ENCODE measurements at places on chromosomes 5 and 9.

GRCh38 chr5:7983433-7983832 is 114.5 kb downstream of the MTRR start:
- no peaks in the 10 kb centered on the region for H3K36me3 ChIP-seq
- H3K27ac ChIP-seq = no peak overlapping the region
- no peak for DNase-seq
- H3K4me3 ChIP-seq = no peak overlapping the region
- no peaks in the 10 kb centered on the region for H3K27me3 ChIP-seq

- no peaks in the 10 kb centered on the region for H3K36me3 ChIP-seq
- no peaks in the 10 kb centered on the region for H3K27me3 ChIP-seq
- no peak overlapping the region for H3K4me3 ChIP-seq
These were observed 2225.9 kb upstream of the C9orf72 start for GRCh38 chr9:29799227-29799626.

GRCh38 chr9:129777769-129778130 is 24.9 kb upstream of the PTGES start:
- H3K36me3 ChIP-seq = no peaks in the 10 kb centered on the region
- peak; percentile 19 for DNase-seq
- H3K4me1 ChIP-seq = peaks cover 9% of the 10 kb centered on the region
- H3K27me3 ChIP-seq = peaks cover 7% of the 10 kb centered on the region
- H3K27ac ChIP-seq = no peak overlapping the region

GRCh38 chr5:1478271-1479035 is 33.2 kb upstream of the SLC6A3 start:
- no peaks in the 10 kb centered on the region for H3K27me3 ChIP-seq
- no peaks in the 10 kb centered on the region for H3K4me1 ChIP-seq
- no peak for DNase-seq
- H3K4me3 ChIP-seq = no peak overlapping the region
- peaks cover 86% of the 10 kb centered on the region for H3K36me3 ChIP-seq

- no peak for DNase-seq
- no peak overlapping the region for H3K4me3 ChIP-seq
- no peak overlapping the region for H3K27ac ChIP-seq
- H3K36me3 ChIP-seq = peaks cover 85% of the 10 kb centered on the region
- H3K27me3 ChIP-seq = no peaks in the 10 kb centered on the region
These were observed 178.9 kb downstream of the NIPBL start for GRCh38 chr5:37055383-37055990.

GRCh38 chr5:138103319-138103637 is 19.4 kb downstream of the WNT8A start:
- H3K4me1 ChIP-seq = no peaks in the 10 kb centered on the region
- H3K36me3 ChIP-seq = no peaks in the 10 kb centered on the region
- no peak overlapping the region for H3K4me3 ChIP-seq
- H3K27ac ChIP-seq = no peak overlapping the region
- DNase-seq = no peak
- no peaks in the 10 kb centered on the region for H3K27me3 ChIP-seq

DNA sequence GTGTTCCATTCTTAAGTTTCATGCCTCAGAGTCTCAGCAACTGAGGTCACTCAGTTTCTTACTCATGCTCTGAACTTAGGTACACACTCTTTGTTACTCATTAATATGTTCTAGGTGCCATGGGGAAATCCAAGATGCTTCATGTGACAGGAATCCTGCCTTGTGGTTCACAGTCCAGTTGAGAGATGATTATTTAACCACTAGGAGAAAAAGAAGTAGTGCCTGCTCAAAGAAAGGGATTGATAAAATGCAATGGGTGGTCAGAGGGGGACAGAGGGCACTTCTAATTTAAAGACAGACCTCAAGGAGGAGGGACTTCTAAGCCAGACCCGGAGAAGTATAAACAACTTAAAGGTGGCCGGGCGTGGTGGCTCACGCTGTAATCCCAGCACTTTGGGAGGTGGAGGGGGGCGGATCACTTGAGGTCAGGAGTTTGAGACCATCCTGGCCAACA is 69.0 kb downstream of the UGCG start:
- H3K4me1 ChIP-seq = no peaks in the 10 kb centered on the region
- no peak overlapping the region for H3K4me3 ChIP-seq
- no peaks in the 10 kb centered on the region for H3K36me3 ChIP-seq
- no peaks in the 10 kb centered on the region for H3K27me3 ChIP-seq
- DNase-seq = no peak

GRCh38 chr9:94913550-94913949 is 187.1 kb downstream of the AOPEP start:
- no peaks in the 10 kb centered on the region for H3K4me1 ChIP-seq
- no peaks in the 10 kb centered on the region for H3K36me3 ChIP-seq
- no peaks in the 10 kb centered on the region for H3K27me3 ChIP-seq
- no peak overlapping the region for H3K4me3 ChIP-seq
- no peak for DNase-seq

GRCh38 chr9:99954819-99955218 is 48.4 kb downstream of the STX17 start:
- H3K27me3 ChIP-seq = no peaks in the 10 kb centered on the region
- peaks cover 8% of the 10 kb centered on the region for H3K36me3 ChIP-seq
- no peaks in the 10 kb centered on the region for H3K4me1 ChIP-seq
- no peak overlapping the region for H3K4me3 ChIP-seq
- no peak for DNase-seq
- H3K27ac ChIP-seq = no peak overlapping the region

- H3K27me3 ChIP-seq = no peaks in the 10 kb centered on the region
- H3K4me3 ChIP-seq = no peak overlapping the region
These were observed 43.9 kb downstream of the ZNF608 start for GRCh38 chr5:124702525-124702924.

DNA sequence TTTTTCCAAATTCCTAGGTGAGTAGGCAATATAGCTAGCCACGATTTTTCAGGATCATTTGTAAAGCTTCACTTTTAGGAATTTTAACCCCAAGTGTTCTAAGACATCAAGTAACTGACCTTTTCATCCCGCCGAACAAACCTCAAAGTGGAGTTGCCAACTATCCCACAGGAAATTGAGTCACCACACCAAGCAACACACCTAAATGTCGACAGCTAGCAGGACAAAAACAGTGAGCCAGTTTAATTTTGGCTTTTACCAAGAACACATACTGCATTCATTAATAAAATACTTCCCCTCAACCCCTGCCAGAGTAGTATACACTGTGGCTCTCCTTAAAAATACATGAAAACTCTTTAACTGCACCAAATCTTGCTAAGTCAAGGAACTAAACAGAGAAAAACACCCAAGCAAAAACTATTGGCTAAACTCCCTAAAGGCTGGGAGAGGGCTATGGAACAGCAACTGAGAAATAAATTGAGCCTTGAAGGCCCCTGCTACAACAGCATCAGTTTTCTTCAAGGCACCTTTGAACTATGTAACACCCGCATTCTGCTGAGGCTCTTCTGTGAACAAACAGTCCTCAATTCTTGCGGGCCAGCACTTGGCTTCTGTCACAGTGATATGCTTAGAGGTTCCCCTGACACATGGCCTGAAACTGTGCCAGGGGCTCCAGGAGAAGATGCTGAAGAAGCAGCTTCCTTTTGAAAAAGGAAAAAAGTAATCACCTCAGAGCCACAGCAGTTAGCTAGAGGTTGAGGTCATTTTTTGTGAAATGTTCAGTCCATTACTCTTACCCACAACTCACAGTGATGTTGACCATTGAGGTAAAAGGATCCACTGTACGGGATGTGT is 459.6 kb downstream of the RAB3C start:
- peaks cover 10% of the 10 kb centered on the region for H3K4me1 ChIP-seq
- no peak overlapping the region for H3K4me3 ChIP-seq
- H3K36me3 ChIP-seq = no peaks in the 10 kb centered on the region
- H3K27me3 ChIP-seq = no peaks in the 10 kb centered on the region
- no peak overlapping the region for H3K27ac ChIP-seq
- DNase-seq = no peak

- no peaks in the 10 kb centered on the region for H3K27me3 ChIP-seq
- no peak overlapping the region for H3K27ac ChIP-seq
- no peaks in the 10 kb centered on the region for H3K36me3 ChIP-seq
- H3K4me3 ChIP-seq = no peak overlapping the region
- DNase-seq = no peak
These were observed 585.2 kb upstream of the C9orf72 start for GRCh38 chr9:28158451-28158850.

GRCh38 chr9:132773764-132774339 is 103.6 kb downstream of the GTF3C4 start:
- H3K4me1 ChIP-seq = peaks cover 18% of the 10 kb centered on the region
- H3K36me3 ChIP-seq = no peaks in the 10 kb centered on the region
- no peaks in the 10 kb centered on the region for H3K27me3 ChIP-seq
- DNase-seq = no peak

DNA sequence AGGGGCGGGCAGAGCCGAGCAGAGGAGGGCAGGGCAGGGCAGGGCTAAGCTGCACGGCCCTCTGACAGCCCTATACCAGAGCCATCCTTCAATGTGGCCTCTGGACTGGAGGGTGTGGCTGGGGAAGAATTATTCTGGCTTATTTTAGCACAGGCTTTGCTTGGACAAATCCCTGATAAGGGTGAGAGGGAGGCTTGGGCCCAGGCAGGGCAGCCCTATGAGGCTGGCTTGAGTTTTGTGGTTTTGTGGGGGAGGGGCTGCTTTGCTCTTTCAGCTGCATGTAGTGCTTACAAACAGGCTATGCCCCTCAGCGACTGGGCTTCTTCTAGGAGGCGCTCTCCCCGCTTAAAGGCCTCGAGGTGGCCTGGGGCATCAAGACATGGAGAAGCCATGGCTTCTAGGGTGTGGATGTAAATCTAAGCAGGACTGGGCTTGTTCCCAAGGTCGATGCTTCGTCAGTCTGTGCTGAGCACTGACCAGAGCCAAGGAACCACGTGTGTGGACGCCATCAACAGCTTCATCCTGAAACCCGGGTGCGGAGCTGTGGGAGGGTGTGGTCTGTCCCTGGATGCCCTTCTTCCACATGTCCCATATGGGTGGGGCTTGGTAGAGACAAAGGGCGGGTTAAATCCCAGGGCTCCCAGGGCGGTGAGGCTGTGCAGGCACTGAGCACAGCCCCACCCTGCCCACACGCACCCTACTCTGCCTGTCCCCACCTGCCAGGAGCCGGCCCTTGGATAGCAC is 45.7 kb upstream of the IPPK start:
- H3K36me3 ChIP-seq = peaks cover 95% of the 10 kb centered on the region
- no peaks in the 10 kb centered on the region for H3K27me3 ChIP-seq
- no peaks in the 10 kb centered on the region for H3K4me1 ChIP-seq
- no peak for DNase-seq
- no peak overlapping the region for H3K4me3 ChIP-seq

- DNase-seq = no peak
- H3K36me3 ChIP-seq = peaks cover 11% of the 10 kb centered on the region
- no peaks in the 10 kb centered on the region for H3K27me3 ChIP-seq
- H3K4me3 ChIP-seq = no peak overlapping the region
These were observed 76.7 kb downstream of the ITGA1 start for GRCh38 chr5:52864371-52864770.

Data from DND-41 (cell line).